ENCODE measurements at places on chromosomes 1 and 21.

GRCh38 chr1:162147760-162148159 is 78.3 kb downstream of the NOS1AP start:
- DNase-seq = no peak

- no peak for DNase-seq
Measured at GRCh38 chr1:218863987-218864386, 309.7 kb upstream of the LYPLAL1 start.

GRCh38 chr1:204323887-204324286 is 35.8 kb downstream of the PLEKHA6 start:
- DNase-seq = no peak

DNA sequence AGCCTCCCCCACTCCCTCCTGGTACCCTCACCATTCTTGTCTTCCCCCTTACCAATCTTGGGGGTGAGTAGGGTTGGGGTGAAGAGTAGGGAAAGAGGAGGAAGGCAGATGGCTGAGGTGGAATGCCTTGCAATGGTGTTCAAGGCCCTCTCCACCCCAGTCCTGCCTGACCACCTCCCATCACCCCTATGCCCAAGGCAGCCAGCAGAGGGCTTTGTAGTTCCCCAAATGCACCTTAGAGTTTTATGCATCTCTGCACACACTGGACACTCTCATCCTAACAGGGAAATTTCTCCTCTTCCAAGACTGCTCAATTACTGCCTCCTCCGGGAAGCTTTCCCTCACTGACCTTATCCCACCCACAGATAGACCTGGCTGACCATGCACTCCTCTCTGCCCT is 15.4 kb downstream of the KIF17 start:
- no peak for DNase-seq

DNA sequence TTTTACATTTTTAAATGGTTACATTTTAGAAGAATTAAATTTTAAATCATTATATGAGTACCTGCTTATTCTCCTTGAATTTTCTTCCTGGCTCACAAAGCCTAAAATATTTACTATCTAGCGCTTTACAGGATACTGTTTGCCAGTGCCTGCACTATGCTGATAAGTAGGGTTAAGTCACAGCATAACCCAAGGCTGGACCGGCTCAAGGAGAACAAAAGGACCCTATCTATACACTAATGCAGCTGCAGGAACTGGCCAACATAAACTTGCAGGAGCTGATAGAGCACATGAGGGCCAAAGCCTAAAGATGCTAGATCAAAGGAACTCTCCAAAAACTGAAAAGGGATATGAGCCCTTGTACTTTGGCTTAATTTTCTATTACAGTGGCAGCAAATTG is 1086.9 kb upstream of the TMPRSS15 start:
- no peak for DNase-seq

GRCh38 chr1:115458426-115459114 is 120.5 kb upstream of the NGF start:
- no peak for DNase-seq

GRCh38 chr1:217153361-217153760 is 430.1 kb upstream of the ESRRG start:
- DNase-seq = no peak

GRCh38 chr1:189658381-189658780 is 819.3 kb downstream of the BRINP3 start:
- no peak for DNase-seq
